ENCODE measurements at places on chromosomes 5 and 9.

GRCh38 chr9:107983762-107984161, 494.2 kb upstream of the KLF4 start:
- no peak for DNase-seq

GRCh38 chr5:78659114-78659513, 10.5 kb upstream of the LHFPL2 start:
- no peak for DNase-seq

DNA sequence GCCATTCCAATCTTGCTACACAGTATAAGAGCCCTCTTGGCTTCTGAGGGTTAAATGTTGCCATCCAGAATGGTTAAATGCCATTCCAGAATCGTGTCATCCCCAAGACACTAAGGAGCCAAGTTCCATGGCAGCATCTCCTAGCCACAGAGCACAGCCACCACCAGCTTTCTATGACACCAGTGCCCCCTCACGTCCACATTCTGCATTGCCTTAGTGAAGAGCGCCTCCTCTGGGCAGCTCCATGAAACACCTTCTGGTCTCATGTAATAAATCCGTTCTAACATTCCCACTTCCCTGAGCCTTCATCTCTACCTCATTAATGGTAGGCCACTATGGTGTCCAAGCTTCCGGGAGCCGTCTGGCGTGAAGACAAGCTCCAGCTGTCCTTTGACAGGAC, 12.4 kb downstream of the CBY3 start:
- peak; percentile 87 for DNase-seq

DNA sequence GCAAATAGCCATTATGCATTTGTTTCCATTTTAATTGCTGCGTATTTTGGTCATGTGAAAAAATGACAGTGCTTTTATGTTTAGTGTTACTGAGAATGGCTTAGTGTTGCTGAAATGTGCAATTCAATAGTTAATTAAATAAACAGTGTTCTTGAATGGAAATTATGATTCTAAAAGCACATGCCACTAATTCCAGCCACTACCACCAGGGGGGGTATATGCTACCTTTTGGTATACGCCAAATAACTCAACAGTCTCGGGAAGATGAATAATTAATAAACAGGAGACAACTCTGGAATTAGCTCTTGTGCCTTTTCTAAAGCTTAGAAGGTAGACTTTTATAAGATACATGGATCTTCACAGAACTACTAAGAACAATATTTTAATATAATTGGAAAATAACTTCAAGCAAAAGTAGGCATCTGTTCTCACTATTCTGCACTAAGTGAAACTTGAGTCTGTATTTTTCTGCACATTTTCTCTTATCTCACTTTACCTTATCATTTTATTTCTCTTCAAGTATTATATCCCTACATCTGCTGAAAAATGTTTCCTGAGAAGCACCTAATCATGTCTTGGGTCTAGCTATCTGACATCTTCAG, 83.5 kb upstream of the MINAR2 start:
- DNase-seq, result peak; percentile 33

DNA sequence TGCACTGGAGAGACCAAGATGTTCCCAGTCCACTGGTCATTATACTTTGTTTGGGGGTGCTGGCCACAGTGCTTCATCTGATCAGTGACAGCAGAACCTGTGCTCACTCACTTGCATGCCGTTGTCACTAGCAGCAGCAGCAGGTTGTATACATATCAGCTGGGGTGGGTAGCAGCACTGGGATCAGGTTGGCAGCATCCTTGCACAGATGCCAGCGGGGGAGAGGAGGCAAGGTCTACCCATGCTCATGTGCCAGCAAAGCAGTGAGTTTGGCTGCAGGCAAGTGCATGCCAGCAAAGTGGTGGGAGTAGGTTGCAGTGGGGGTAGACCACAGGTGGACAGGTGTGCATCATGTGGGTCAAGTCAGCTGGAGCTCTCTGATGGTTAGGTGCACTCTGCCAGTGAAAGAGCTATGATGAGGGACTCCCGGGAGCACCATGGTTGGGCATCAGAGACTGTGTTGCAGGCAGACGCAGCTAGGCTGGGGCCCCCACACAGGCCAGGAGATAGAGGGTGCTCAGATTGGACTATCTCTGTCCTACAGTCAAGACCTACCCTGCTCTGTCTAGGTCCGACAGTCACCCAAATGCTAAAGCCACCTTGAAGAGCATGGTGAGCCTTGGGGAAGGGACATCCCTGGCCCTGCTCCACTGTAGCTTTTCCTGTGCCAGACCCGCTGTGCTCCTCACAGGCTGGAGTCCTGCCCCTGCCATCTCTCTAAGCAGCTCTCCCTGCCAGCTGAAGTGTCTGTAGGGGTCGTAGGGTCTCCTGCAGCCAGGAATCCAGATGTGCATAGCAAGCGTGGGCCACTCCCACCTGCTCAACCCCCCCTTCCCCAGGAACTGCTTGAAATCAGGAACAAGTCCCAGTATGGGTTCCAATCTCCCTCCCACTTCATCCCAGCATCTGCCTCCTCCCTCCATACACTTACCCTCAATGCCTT, 119.8 kb downstream of the RNF180 start:
- DNase-seq, result no peak
